ENCODE measurements at places on chromosomes 1 and 21.

DNA sequence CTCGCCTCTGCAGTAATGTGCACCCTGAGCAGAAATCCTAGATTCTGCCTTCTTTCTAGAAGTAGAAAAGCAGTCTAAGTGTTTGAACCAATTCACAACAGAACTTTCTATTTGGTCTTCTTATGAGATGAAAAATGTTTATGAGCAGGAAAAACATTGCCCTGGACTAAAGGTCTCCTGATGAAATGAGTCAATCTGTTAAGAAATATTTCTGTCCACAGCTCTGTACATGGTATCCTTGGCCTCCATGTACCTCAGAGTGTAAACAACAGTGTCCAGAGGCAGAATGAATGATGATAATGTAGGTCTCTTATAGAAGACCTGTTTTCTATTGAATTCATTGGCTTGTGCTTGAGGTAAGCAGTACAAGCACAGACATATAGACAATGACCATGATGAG, 6.2 kb upstream of the APCS start:
- no peak for DNase-seq

DNA sequence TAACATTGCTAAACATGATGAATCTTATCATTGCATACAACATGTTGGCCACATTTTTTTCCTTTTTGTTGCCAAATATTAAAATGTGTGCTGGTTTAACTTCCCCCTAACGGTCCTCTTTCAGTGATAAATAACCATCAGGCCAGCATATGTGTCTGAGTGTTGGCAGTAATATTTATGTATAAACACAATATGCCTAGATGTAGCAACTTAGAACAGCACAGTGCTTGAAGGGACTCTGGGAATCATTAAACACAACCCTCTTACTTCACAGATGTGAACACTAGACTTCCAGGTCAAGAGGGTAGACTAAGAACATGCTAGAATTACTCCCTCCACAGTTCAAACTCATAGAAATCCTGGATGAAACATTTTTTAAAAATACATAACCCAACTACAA, 581.8 kb downstream of the PLPP3 start:
- DNase-seq, result no peak

- DNase-seq, result peak; percentile 39
Measured at GRCh38 chr1:204506201-204506968, 9.8 kb upstream of the MDM4 start.

GRCh38 chr1:2927393-2928360, 93.6 kb upstream of the ACTRT2 start:
- DNase-seq, result no peak

GRCh38 chr1:160623862-160624261, 23.0 kb downstream of the SLAMF1 start:
- no peak for DNase-seq

GRCh38 chr1:208513799-208514198, 269.6 kb upstream of the PLXNA2 start:
- DNase-seq, result no peak

GRCh38 chr1:12230549-12231275, 882 bp downstream of the VPS13D start:
- DNase-seq, result no peak

DNA sequence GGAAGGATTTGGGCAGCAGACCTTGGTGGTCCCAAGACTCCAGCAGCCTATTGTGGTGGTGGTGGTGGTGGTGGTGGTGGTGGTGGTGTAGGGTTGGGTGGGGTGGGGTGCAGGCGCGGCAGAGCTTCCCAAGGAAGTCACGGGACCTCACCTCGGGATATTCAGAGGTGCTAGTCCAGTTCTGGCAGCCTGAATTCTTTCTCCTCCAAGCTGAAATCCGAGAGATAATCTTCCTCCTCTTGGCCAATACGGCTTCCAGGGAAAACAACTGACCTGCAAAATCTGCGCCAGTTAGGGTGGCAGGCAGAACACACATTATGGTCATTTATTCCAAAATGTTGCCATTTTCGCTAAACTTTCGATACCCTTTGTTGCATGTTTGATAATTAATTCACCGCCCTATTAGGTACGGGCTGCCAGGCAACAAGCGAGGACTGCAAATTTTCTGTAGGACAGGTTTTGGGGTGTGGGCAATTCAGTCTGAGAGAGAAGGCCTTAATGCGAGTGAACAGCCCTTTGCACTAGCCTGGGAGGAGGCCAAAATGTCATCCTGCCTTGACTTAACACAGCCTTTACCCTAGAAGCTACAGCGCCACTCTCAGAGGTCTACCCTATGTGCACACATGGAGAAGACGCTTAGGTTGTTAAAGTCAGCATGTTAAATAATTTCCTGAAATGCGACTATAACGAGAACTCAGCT, 33.2 kb upstream of the BSDC1 start:
- no peak for DNase-seq

DNA sequence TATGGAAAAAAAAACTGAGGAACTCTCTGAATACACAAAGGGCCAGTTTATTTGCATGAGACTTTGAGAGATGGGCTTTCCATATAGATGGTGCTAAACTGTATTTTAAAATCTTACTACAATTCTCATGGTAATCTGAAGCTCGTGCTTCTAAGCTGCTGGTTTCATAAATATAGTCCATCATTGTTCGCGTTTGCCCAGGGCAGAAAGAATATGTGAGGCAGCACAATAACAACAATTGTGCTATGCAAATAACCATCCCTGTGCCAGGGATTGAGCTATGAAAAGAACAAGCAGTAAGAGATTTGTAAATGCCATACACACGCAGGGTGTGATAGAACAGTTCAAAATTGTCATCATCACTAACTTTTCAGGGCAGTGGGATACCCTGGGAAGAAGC, 4.9 kb upstream of the EPS15 start:
- DNase-seq, result no peak

GRCh38 chr1:212428496-212428895, 4.2 kb upstream of the NENF start:
- no peak for DNase-seq

GRCh38 chr1:229661022-229661877, 35.2 kb downstream of the URB2 start:
- peak; percentile 55 for DNase-seq

DNA sequence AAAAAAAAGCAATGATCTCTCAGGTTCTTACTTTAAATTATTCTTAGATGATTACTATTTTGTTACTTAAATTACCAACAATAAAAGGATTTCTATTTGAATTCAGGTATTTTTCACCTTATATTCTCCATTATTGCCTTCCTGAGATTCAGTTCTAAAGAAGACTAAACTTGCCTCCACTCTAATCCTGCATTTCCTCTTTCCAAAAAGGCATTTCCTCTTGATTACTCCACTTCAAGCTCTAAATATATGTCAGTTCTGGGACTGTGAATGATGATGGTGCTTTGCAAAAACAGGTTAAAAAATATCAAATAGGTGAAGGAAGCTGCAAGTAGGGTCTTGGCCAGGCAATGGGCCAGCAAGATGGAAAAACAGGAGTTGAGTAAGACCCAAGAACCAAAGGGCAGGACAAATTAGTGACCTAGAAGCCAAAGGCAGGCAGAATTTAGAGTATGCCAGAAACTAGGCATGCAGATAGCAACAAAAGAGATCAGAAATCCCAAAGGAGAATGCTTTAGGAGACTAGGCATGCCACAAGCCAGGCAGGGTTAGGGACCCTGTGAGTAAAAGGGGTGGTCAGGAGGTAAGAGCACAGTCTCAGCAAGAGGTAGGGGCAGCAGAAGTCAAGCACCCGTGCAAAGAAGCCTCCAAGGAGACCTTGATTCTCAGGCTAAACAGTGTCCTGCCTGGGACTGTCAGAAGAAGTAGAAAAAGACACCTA, 11.3 kb upstream of the DIPK1A start:
- DNase-seq, result no peak

- DNase-seq, result no peak
Measured at GRCh38 chr1:231527586-231528171, 790 bp upstream of the TSNAX start.

DNA sequence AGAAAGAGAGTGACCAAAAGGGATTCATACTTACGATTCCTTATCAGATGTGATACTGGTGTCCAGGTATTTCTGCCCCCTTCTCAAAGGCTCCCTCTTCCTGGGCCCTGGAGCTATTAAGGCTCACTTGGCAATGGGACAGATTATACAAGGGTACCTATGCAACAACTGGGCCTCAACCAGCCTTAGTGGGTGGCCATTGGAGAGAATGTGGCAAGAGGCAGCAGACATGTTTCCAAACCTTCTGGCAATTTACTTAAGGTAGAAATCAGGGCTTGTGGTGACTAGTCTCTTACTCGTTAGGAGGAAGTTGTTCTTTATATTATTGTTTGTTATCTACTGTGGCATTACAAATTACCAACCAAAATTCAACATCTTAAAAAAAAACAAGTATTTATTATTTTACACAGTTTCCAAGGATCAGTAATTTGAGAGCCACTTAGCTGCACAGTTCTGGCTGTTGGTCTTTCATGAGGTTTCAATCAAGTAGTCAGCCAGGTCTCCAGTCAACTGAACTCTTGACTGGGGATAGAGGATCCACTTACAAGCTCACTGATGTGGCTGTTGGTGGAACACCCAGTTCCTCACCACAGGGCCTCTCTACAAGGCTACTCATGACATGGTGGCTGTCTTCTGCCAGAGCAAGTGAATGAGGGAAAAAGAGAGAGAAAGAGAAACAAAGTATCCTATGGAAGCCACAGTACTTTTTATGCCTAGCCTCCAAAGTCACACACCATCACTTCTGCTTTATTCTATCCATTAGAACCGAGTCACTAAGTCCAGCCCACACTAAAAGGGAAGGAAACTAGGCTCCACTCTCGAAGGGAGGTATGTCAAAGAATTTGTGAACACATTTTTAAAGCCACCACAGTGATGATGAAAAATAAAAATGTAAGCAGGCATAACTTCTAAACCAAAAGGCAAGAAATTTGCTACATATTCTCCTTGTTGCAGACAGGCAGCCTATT, 10.7 kb downstream of the ZNF648 start:
- DNase-seq, result no peak

- no peak for DNase-seq
Measured at GRCh38 chr1:93848350-93848883, 30.6 kb downstream of the DNTTIP2 start.

- no peak for DNase-seq
Measured at GRCh38 chr1:191261111-191261510, 783.4 kb upstream of the BRINP3 start.

- no peak for DNase-seq
Measured at GRCh38 chr1:4003846-4004505, 103.9 kb upstream of the C1orf174 start.

GRCh38 chr1:53140451-53140850, 2.0 kb downstream of the SLC1A7 start:
- DNase-seq, result no peak

GRCh38 chr21:44773291-44773932, 28.2 kb downstream of the UBE2G2 start:
- no peak for DNase-seq

DNA sequence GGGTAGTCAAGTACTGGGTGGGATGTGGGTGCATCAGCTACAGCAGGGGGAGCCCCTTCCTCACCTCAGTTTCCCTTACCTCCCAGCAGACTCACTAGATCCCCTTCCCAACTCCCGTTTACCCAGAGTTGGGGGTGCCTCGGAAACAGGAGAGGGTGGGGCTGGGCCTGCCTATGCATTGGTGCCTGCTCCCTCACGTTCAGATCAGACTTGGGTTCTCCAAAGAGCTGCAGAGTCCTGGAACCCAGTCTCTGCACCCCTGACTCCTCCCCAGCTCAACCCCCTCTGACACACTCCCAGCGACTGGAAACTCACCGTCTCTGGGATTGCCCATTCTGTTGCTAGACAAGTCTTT, 6.0 kb downstream of the FOXO6 start:
- no peak for DNase-seq

DNA sequence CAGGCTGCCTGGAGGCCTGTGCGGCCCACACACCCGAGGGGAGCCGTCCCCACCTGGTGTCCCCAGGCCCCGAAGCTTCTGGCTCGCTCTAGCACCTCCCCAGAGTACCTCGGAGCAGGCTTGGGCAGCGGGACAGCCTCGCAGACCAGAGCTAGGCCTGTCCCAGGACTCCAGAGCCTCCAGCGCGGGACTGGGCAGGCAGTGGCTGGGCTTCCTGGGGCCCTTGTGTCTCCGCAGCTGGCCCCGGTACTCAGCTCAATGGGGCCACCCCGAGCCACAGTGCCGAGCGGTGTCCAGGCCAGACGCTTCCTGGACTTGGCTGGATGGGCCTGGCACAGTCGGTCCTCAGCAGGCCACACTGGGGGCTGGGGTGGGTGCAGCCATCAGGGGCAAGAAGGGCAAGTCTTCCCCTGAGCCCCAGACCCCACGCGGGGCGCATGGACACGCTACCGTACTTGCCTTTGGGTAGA, 4.9 kb downstream of the SCNN1D start:
- no peak for DNase-seq

DNA sequence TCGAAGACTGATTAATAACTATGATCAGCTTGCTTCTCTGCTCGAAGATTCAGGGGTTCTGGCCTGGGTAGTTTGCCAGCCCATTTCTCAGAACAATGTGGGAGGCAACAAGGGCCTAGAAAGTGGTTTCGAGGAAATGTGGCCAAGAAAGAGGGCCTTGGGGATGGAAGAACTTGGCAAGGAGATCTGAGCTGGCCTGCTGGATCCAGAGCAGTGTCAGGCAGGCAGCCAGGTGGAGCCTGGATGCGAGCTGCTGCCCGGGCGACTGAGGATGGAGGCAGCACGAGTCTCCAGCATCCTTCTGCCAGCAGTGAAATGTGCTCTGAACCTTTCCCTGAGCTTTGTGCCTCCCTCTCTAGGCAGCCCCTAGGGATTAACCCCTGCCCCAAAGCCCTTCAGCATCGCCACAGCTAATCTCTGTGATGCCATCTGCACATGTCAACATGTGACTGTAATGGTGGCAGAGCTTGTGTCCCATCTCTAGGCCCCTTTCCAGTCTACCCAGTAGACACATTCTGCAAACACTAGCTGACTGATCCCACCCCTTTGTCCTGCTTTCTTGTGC, 61.0 kb upstream of the NEK2 start:
- DNase-seq, result no peak

DNA sequence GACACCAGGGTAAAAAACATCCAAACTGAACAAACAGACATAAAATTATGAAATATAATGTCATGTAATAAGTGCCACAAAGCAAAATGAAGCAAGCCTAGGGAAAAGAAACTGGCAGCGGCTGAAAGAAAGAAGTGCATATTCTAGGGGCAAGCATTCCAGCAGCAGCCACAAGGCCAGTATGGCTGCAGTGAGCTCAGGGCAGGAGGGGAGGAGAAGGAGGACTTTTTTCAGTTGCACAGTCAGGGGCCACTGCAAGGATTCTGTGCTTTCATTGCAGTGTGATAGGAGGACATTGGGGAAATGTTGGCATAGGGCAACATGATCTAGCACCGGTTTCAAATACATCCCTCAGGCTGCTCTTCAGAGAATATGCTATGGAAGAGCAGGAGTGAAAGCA, 263.8 kb downstream of the NEGR1 start:
- DNase-seq, result no peak

DNA sequence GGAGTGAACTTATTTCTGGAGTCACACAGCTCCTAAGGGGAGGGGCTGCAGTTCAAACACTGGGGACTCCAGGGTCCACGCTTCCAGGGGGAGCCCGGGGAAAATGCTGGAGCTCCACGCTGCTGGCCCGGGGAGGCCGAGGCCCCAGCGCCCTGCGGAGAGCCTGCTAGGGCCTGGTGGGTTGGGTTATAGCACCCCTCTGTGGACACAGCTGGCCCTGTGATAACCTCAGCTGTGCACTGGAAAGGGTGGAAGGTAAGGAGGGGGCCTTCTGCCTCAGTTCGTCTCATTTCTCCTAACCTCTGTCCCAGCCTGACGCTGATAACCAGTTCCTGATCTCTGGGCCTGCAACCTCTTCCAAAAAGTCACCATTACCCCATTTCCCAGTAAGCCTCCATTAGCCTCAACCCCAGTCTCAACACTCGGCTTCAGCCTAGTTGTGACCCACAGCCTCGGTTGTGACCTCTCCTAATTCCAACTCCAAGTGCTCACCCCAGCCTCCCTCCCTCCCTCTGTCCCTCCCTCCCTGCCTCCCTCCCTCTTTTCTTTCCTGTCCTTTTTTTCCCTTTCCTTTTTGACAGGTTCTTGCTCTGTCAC, 7.1 kb downstream of the NBL1 start:
- DNase-seq, result no peak

All from stimulated activated CD8-positive, alpha-beta memory T cell treated with anti-CD3 and anti-CD28 coated beads, Interleukin-7, amount 100 ng/mL, for 1 hour (primary cell).